ENCODE measurements at places on chromosomes 5 and 9.

DNA sequence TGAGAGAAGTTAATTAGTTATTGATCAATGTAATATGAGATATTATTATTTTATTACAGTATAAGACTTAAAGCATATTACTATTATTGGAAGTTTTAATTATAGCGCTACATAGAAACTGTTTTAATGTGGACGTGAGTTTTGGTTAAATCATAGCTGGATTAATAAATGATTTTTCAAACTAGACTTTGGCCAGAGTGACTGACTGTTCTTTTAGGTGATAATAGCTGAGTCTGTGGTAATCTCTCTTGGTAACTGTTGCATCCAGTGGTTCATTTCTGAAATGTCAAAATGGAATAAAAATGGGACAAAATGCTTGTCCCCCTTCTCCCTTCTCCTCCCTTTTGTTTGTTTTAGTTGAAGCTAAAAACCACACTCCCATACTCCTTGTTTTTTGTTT is 28.1 kb downstream of the ANKHD1 start:
- DNase-seq: no peak

DNA sequence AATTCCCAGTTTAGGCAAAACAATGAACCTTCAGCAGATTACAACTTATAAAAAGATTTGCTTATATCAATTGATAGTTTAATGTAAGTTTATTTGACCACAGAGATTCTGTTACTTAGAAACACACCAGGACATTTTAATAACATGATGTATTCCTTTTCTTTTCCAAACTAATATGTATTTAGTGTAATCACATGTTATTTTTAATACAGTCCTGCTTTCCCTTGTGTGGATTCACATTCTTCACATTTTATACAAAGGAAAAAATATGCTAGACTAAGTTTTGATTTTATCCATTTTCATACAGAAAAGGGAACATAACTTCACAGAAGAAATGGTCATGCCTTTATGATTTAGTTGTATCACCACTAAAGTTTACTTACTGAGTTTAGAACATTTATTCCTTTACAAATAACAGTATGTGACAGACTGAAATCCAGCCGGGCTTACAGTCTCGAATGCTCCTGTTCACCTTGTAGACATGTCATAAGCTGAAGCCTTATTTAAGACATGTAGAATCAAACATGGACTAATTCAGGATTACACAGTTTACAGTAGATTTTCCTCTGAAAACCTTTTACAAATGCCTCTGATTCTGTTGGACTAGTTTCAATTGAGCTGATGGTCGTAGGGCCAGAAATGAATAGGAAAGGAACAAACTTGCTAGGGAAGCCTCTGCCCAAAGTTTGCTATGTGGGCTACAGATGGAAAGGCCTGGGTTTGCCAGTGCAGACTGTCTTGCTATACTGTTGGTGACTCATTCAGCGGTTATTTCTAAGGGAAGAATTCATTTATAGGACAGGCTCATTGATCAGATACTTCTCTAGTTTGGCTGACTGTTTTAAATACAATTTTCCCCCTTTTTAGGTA is 6.6 kb upstream of the ASPN start:
- no peak for DNase-seq

DNA sequence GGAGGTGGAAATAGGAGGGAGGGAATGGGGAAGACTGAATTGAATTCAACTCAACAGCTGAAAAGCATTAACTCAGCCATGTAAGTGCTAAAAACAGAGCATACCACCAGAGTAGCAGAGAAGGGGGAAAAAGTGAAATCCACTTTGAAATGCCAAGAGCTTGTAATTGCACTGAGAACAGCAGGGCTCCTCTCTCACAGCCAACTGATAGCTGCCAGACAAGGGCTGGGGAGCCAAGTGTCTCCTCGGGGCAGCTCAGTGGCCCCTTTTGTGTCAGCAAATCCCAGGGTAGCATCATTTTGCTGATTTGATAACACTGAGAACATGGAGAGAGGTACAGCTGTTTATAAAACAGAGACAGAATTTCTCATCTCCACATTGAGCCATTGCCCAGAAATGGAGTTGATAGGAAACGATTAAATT is 182.5 kb downstream of the FRMD3 start:
- DNase-seq: no peak

DNA sequence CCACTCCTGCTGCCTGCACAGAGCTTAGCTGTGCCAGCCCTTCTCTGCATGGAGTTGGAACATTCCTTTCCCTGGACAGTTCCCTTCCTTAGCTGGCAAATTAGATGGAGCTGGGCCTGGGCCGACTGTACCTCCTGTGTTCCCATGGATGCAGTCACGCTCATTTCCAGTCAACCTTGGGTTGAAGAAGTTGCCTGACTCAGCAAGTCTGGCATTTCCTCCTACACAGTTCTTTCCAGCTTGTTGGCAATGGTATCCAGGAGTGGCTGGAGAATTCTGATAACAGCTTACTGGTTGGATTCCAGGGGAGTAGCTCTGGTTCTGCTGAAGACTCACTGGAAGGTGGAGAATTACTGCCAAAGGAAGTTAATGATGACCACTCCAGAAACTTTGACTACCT is 9.2 kb upstream of the TAF1L start:
- no peak for DNase-seq

GRCh38 chr9:125043631-125044030 is 99.7 kb downstream of the SCAI start:
- no peak for DNase-seq

- no peak for DNase-seq
These were observed 16.0 kb downstream of the CAPSL start for GRCh38 chr5:35922468-35922867.

DNA sequence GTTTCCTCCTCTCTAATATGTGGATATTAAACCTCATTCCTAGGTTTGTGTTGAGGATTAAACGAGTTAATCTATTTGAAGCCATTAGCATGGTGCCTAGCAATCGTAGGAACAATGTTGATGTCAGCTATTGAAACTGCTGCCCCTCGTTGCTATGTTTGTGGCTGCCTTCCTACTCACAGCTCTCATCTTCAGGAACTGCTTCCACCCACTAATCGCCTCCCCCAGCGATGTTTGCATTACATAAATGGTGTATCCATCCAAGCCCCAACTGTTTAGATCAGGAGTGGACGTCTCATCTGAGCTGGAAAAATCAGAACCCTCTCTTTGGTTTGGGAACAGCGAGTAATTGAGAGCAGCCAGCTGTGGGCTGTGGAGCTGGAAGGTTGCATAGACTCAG is 416.6 kb downstream of the ARHGEF28 start:
- DNase-seq: no peak
